ENCODE measurements at places on chromosomes 2 and 18.

DNA sequence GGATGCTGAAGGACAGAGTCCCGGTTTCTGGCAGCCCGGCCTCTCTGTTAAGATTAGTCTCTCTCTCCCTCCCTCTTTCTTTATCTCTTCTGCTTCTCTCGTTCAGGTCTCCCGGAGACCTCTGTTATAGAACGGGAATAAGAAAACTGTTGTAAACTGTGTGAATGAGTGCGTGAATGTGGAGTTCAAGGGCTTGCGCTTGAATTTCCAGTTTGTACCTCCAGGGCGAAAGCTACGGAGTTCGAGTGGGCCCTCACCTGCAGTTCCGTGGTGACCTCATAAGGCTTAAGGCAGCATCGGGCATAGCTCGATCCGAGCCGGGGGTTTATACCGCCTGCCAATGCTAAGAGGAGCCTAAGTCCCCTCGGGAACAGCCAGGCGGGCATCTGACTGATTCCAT is 26.4 kb downstream of the SKA1 start:
- DNase-seq, result no peak

DNA sequence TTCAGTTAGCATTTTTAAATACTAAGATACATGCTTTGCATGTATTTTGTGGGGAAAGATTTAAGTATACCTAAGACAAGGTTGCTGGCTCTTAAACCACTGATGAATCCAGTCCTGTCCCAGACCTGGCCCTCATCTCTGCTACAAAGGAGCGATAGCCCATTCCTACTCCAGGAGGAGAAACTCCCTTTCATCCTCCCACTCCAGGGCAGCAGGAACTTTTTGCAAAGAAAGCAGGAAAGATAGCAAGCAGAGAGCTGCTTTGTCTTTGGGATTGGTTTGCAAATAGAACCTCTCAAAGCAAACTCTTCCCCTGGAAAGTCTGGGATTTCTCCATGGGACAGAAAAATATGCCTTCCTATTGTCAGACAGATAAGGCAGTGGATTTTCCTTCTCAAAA is 43.6 kb upstream of the COPS8 start:
- no peak for DNase-seq

- no peak for DNase-seq
These were observed 400.5 kb downstream of the TMX3 start for GRCh38 chr18:68314403-68314802.

DNA sequence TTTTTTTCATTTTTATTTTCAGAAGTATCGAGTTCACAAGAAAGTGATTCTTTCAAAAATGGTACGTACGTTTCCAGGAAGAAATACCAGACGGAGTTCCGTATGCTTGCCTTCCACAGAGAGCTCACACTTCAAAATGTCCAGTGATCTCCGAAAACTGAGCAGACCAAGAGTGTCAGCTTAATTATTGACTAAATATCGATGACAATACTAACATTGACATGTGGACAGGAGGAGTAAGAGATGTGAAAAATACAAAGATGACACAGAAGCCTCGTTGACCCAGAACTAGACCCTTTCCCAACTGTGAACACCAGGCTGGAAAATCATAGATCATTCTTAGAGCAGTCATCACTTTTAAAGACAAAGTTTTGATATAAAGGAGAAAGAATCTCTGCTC is 440.0 kb upstream of the POU3F3 start:
- no peak for DNase-seq

DNA sequence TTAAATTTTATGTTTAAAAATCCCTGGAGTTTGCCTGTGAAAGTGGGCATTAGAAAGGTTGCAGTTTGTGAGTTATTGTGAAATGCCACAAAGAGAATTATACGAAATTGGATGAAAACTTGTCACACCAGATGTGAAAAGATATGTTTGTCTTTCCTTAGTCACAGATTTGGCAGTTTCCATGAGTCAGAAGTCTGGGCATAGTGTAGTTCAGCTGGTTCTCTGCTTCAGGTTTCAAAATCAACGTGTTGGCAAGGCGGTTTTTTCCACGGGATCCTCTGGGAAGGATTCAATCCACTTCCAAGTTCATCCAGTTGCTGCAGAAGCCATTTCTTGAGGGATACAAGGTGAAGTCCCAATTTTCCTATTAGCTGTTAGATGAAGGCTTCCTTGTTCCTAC is 658.0 kb upstream of the CDH2 start:
- no peak for DNase-seq

DNA sequence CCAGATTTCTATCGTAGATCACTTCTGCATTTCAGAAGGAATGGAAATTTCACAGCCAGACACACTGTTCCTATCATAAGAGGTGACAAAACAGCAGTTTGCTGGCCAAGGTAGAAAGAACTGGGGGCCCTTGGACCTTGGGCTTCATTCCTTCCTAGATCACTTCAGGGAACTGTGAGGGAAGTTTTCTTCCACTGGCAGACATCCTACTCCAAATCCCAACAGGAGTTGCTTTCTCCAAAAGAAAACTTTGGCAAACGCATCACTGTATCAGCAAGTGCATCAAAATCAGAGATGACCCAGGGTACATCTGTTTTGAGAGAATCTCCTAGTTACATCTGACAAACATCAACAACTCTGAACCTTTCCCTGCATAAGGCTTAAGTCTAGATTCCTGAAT is 348.4 kb upstream of the KLHL29 start:
- no peak for DNase-seq

DNA sequence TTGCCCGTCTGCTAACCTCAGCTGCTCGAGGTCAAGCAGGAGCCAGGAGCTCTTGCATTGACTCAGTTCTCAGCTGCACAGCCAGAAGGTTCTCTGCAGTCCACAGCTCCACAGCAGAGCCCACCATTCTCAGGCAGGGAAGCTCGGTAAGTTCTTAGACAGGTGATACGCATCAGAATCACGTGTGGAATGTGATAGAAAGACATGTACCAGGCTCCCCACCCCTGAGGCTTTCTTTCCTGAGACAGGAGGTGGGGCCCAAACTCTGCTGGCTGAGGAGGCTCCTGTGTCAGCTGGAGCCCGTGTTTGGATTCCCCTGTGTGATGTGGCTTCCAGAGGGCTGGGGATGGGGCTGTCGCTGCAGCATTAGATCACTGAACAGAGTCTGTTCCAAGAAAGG is 28.0 kb downstream of the DIPK1C start:
- DNase-seq, result no peak

- no peak for DNase-seq
These were observed 527.2 kb upstream of the FAM98A start for GRCh38 chr2:34126279-34126678.

- no peak for DNase-seq
These were observed 133.9 kb downstream of the ATP9B start for GRCh38 chr18:79203017-79203605.

DNA sequence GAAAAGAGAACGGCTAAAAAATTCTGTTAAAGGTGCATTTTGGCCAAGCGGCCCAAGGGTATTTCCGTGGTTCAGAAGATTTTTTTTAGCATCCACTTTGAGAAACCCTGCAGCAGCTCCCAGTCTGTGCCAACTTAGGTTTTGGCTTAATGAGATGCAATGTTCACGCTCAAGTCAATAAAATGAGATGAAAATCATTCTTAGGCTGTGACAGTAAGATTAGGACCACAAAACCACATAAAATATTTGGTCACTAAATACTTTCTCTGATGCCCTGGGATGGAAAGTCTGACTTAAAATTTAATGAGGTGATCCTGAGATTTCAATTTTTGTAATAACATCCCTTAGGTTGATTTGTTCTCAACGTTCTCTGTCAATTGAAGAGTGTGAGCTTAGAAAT is 74.2 kb upstream of the FHL2 start:
- DNase-seq, result no peak

DNA sequence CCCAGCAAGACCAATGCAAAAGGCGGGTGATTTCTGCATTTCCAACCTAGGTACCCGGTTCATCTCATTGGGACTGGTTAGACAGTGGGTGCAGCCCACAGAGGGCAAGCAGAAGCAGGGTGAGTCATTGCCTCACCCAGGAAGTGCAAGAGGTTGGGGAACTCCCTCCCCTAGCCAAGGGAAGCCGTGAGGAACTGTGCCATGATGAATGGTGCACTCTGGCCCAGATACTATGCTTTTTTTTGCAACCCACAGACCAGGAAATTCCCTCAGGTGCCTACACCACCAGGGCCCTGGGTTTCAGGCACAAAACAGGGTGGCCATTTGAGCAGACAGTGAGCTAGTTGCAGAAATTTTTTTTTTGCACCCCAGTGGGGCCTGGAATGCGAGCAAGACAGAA is 662.6 kb upstream of the ACVR2A start:
- DNase-seq, result no peak

DNA sequence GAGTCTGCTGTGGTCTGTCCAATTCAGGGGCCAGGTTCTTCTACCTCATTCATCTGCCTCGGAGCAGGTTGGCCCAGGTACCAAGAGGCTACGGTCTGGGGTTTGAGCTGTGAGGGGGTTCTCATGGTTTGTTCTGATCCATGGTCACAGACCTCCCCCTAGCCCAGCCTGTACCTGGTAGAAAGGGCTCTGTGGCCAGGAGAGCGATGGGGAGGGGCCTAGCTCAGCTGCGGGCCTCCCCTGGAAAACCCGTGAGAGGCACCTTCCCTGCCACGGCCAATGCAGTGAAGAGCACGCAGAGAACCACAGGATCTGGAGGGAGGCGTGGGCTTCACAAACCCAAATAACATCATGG is 19.6 kb upstream of the ALLC start:
- DNase-seq, result no peak

DNA sequence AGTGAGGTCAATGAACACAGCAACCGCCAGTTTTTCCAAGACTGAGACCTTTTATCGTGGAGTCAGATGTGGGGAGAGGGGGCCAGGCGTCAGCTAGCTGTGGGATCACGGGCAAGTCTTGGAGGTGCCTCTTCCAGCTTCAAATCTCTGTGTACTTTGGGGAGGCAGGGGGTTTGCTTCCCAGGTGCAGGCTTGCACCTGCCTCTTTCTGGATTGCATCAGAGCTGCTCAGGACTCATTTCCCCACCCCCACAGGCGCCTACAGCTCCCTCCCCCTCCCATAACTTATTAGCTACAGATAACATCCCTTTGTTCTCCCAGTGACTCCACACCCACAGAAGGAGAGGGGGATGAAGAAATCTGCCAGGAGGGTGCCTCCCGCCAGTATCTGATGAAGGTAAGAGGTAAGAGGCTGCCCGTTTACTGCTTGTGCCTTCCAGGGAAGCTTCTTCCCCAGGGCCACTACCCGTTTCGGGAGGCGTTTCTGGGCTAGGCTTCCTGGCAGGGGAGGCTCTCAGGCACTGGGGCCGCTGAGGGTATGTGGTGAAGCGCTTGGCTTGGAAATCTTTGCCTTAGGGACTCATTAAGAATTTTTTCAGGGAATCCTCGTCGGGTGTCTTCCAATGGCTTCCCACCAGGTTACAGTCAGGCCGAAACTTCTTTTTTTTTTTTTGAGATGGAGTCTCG is 18.8 kb upstream of the MRPL33 start:
- DNase-seq, result no peak

- DNase-seq, result no peak
These were observed 98.1 kb downstream of the PARD3B start for GRCh38 chr2:204643326-204643725.

- DNase-seq, result no peak
These were observed 226.6 kb downstream of the NAPG start for GRCh38 chr18:10752382-10752781.

DNA sequence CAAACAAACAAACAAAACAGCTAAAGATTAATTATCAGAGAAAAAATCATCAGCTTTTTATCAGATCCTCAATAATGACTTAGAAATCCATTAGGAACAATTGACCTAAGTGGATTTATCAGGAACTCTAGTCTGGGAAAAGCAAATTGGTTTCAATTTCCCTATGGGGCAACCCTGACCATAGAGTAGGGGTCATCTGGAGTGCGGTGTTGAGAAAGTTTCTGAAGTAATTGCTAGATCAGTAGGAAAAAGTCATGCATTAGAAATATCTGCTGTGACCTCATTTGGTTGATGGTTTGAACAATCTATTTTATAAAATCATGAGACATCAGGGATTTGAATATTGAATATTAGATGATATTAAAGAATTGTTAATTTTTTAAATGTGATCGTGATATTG is 507.9 kb downstream of the TXNL1 start:
- no peak for DNase-seq

GRCh38 chr2:164187121-164187520 is 434.2 kb downstream of the GRB14 start:
- no peak for DNase-seq

- no peak for DNase-seq
These were observed 189.0 kb downstream of the BCL11A start for GRCh38 chr2:60364491-60364890.

- no peak for DNase-seq
These were observed 80.6 kb upstream of the VRK2 start for GRCh38 chr2:57965961-57966360.

- no peak for DNase-seq
These were observed 25.9 kb downstream of the GCG start for GRCh38 chr2:162126111-162126519.

DNA sequence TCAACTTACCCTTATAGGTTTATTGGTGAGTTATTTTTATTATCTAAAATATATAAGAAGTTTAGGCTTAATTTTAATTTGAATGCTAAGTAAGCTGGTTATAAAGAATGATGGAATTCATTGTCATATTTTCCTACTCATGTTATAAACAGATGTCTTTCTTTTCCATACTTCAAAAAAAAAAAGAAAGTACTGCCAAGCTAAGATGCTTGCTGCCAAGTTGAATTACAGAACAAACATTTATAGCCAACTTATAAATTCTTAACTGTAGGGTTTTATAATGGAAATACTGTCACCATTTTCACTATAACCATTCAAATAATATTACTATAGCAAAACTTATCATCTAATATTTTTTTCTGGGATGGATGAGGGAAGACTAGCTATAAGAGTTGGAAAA is 676.0 kb downstream of the NRXN1 start:
- DNase-seq, result no peak

GRCh38 chr2:169528271-169528701 is 18.8 kb downstream of the KLHL41 start:
- DNase-seq, result peak; percentile 31

DNA sequence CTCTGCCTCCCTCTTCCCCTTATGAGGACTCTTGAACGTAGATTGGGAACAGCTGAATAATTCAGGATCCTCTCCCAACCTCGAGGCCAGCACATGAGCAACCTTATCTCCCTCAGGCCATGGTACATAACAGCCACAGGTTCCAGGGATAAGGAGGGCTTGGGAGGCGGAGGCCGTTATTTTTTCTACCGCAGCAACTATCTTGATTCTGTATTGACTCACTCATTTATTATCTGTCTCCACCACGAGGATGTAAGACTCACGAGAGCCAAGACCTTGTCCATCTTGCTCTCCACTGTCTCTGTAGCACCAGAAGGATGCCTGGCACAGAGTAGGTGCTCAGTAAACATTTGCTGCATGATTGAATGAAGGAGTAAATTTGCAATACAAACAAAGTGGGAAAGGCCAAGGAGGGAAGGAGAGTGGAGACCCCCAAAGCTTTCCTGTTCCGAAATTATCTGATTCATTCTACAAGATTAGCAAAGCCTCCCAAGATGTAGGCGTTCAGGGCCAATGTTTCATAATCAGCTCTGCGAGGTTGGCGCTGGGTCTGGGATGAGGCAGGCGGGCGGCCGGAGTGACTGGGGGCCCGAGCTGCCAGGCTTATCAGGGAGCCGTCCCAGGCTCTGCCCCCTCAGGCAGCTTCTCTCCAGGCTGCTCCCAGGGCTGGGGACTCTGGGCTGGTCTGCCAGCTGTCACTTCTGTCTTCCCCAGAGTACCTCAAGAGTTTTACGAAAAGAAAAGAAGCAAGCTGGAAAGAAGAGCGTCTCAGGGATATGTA is 31.6 kb downstream of the INPP5D start:
- no peak for DNase-seq
